A172 (cell line): ENCODE measurements at places on chromosomes 12 and 14. TPM values are rescaled to one million over a fixed set of nuclear protein-coding genes. Genes with fewer than 3 reads are reported as not detected.

GRCh38 chr14:70077720-70078119 lies 111.0 kb downstream of the SLC8A3 start:
- DNase-seq = no peak

DNA sequence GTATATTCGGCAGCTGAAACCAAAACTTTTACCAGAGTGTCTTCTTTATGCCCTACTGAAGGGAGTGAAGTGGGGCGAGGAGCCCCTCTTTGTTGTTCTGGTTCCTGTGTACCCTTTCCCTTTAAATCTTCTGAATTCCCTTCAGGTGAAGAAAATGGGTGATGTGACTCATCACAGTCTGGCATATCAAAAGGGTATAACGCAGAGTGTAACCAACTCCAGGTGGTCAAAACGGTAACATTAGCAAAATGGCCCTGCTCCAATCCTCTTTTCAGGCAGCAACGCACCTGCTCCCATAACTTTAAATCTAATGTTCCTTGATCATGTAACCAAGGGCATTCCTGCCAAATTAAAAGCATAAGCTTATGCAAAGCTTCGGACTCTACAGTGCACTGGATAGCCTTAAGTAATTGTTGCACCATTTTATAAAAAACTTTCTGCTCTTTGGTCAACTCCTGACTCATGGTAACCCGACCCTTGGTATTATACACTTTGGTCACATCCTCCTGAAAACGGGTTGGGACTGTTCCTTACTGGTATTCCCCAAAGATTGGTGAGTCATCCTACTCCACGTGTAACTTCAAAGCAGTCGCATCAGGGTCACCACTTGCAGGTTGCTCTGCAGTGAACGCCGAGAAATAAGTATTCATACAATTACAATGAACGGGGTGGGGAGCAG lies 83.1 kb downstream of the KCNMB4 start:
- peak; percentile 44 for DNase-seq

GRCh38 chr12:115473257-115473956 lies 789.4 kb upstream of the TBX3 start:
- no peak for DNase-seq

DNA sequence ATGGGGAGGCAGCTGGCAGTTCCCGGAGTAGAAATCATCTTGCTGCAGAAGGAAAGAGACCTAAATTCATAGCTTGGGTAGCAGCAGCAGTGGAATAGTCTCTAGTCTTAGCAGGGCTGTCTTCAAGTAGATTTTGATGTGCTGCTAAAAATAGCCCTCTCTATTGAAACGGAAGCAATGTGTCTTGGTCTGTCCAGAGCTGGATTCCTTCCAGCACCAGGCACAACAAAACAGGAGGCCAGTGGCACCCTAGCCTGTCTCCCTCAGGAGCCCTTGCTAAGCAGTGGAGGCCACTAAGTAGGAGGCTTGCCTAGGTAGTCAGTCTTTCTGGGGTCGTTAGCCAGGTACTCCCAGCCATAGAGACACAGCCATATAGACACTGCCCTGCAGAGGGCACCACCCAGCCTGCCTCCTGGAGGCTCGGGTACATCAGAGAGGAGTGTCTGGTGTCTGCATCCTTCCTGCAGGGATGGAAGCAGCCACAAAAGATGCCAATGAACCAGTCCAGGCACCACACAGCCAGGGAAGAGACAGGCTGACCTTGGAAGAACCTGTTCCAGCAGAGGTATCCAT lies 97.5 kb downstream of the CRACR2A start:
- peak; percentile 1 for DNase-seq

GRCh38 chr12:25797386-25797785 lies 161.1 kb upstream of the RASSF8 start:
- DNase-seq = no peak

DNA sequence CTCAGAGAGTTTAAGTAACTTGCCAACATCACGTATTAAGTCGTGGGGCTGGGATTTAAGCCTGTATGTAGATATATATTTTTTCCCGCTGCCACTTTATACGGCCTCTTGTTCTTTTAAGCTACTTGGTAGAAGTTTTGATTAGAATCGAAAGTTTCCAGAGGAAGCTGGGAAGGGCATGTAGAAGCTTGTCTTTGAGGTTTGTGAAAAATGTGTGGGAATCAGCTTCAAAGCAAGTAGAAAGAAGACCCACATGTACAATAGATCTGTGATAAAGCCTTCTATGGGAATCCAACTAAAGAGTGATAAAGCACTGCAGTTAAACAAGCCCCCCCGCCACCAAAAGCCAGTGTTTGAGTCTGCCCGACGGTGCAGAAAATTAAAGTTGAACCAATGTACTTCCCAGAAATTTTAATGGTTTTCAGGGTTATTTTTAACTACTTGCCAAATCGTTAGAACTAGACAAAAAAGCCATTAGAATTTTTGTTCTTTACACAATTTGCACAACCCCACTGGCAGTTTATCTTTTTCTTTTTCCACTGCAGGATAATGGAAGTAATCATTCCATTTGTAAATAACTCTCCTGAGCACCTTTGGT lies 25.5 kb downstream of the SERPINA11 start:
- no peak for DNase-seq

- no peak for DNase-seq
Measured at GRCh38 chr12:115468087-115468510, 784.1 kb upstream of the TBX3 start.

GRCh38 chr14:77707355-77707723 lies 484 bp downstream of the ALKBH1 start:
- peak; percentile 20 for DNase-seq

- peak; percentile 69 for DNase-seq
Measured at GRCh38 chr14:90721619-90722305, 94.5 kb downstream of the TTC7B start.

Gene INHBC
- not detected in 2 replicates for total RNA-seq

Gene TCL1B
- total RNA-seq = not detected in 2 replicates

Gene SDS
- not detected in 2 replicates for total RNA-seq

Gene NR1H4
- total RNA-seq = 0.17 and 0.53 TPM in 2 replicates

Gene OR6C2
- total RNA-seq = not detected in 2 replicates

Gene RFLNA
- not detected in 2 replicates for total RNA-seq

Gene ANO4
- 0.17 TPM in 1 of 2 replicates, not detected in the other for total RNA-seq

Gene FGD4
- total RNA-seq = 0.69 and 2.3 TPM in 2 replicates
